ENCODE measurements at places on chromosomes 5 and 9.

- no peak for DNase-seq
These were observed 37.3 kb upstream of the TMEM252 start for GRCh38 chr9:68577774-68578591.

DNA sequence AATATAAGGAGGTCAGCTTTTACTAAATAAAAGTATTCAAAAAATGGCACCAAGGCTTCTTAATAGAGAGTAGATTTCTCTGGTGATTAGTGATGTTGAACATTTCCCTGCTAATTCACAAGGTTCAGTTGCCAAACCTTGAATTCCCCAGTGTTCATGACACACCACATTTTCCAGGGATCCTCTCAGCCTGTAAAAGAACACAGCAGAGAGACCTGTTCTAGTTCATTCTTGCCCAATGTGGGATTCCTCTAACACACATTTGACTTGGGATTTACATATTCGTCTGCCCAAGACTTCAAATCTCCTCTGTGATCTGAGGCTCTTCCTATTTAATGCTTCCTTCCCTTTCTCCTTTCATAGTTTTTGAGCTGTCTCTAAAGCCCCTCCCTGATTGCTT lies 273.2 kb upstream of the CDH9 start:
- DNase-seq = no peak

GRCh38 chr5:1526190-1526631 lies 2.5 kb upstream of the LPCAT1 start:
- DNase-seq = no peak

DNA sequence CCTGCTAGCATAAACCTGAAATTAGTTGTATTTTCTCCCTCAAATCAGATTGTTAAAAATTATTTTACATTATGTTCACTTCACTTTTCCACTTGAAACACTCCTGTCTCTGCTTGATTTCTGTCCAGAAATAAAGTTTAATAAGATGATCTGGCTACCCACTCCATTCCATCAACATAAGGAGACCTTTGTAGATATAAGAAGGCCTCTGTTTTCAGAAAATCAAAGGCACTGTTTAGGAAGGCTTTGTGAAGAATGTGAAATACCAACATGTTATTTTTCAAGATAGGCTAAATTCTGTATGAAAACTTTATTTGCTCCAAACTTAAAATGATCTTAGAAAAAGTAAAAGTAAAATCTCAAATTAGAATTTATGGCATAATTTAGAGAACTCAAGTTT lies 15.1 kb downstream of the RHOBTB3 start:
- DNase-seq = no peak

DNA sequence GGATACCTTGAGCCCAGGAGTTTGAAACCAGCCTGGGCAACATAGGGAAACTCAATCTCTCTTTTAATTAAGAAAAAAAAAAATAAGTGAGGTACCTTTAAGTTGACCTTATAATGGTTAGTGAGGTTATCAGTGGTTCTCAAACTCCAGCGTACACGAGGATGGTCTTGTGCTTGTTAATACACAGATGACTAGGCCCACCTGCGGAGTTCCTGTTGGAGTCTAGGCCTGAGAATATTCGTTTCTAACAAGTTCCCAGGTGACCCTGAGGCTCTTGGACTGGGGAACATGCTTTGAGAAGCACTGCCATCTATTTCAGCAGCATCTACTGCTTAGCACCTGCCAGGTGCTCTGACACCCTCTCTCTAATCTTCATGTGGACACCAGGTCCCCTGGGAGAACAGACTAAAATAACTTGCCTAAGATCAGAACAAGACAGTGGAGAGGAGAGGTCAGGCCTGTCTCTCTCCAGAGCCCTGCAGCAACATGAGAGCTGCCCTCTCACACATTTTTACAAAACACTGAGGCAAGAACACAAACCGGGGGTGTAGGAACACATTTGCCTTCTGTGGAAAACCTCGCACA lies 24.6 kb downstream of the TLE1 start:
- DNase-seq = peak; percentile 27
